ENCODE measurements at places on chromosomes 5 and 9.

GRCh38 chr5:123647066-123647465 is 135.1 kb downstream of the CSNK1G3 start:
- no peak for DNase-seq

GRCh38 chr9:132609829-132610228 is 27.4 kb downstream of the BARHL1 start:
- DNase-seq = no peak

DNA sequence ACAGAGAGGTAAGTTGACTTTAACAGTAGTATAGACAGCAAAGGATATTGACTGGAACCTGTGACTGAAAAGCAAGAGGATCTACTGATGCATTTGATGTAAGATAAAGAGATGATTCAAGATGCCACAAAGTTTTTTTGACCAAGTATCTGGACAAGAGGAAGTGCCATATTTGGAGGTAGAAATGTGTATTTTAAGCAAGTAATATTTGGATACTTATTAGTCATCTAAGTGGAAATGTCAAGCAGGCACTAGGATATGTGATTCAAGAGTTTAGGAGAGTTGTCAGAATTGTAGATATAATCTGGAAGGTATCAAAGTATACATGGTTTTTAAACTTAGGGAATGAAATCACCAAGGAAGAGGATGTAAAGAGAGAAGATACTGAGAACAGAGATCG is 686.1 kb upstream of the CHD1 start:
- no peak for DNase-seq

DNA sequence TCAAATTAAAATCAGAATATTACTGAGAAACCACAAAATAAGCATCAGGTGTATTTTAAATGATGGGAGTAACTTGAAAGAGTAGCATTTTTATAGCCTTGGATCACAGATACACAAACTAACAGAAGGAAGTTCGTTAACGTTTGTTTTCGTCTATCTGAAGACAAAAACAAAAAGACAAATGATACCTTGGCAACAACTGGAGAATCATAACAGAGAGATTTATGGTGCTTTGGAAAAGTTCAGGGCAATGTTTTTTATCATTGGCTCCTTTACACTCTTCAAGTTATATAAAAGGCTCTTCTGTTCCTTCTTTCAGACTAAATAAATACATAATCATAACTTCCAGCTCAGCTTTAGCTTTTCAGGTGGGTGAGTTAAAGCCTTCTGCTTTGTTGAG is 128.1 kb upstream of the VLDLR start:
- no peak for DNase-seq

- DNase-seq = no peak
Measured at GRCh38 chr5:158849219-158849791, 250.4 kb downstream of the EBF1 start.

GRCh38 chr5:53956632-53957031 is 353.7 kb downstream of the ARL15 start:
- DNase-seq = no peak

DNA sequence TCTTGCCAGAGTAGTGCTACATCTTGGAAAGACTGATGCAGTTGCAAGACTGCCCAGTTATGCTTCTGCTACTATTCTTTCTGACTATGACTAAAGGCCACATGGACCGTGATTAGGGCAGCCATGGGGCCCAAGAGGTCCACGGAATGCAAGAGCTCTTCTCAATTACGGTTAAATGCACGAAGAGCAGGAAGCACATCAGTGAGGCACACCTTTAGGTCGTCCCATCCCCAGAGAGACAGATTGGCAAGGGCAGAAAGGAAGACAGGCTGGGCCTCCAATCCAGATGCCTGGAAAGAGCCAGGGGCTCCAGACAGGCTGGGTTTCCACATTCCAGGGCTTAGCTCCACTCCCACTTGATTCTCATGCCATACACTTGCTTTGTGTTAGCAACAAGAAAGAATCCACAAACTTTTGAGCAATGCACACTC is 132.3 kb upstream of the SLIT3 start:
- no peak for DNase-seq

GRCh38 chr9:129445794-129446306 is 175.1 kb downstream of the C9orf50 start:
- no peak for DNase-seq

GRCh38 chr5:86542532-86542931 is 75.2 kb upstream of the COX7C start:
- DNase-seq = no peak

- no peak for DNase-seq
Measured at GRCh38 chr9:14214065-14214684, 99.8 kb downstream of the NFIB start.

GRCh38 chr5:2675548-2675947 is 75.9 kb downstream of the IRX2 start:
- no peak for DNase-seq

DNA sequence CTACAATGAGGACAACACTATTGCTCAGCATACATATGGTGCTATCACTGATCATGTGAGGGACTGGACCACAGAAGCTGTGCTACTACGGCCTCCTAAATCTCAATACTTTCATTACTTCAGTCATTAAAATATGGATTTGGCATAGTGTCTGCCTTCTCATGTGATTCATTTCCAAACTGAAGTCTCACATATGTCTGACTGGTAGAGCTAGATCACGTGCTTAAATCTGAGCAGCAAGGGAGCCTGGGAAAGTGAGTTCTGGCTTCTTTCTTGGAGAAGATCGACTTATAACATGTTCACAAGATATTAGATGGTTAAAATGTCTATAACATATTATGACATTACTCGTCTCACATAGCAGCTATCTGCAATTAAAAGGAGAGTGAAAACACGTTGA is 8.3 kb downstream of the KIF4B start:
- DNase-seq = no peak

DNA sequence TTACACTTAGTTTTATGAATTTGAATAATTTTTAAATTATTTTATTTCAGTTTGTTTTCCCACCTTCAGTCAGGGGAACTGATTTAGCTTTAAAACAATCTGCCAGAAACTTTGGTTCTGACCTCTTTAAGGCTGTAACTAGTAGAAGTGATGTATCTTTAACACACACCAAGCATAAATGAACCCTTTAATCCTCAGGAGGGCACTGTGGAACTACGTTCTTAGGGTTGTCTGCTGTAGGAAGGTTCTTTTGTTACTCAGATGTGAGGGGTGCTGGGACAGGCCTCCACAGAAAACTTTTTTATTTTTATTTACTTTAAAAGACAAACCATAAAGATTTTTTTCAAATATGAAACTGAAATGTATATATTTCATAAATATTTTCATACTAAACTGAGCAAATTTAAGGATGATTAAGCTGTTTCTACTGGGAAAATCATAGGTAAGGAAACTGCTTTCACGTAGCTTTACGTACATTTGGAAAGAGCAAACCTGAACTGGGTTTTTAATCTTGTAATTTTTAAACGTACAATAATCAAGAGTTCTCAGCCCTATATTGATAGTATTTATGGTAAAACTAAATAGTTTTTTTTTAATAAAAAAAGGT is 5.3 kb downstream of the KLF4 start:
- DNase-seq = peak; percentile 21

DNA sequence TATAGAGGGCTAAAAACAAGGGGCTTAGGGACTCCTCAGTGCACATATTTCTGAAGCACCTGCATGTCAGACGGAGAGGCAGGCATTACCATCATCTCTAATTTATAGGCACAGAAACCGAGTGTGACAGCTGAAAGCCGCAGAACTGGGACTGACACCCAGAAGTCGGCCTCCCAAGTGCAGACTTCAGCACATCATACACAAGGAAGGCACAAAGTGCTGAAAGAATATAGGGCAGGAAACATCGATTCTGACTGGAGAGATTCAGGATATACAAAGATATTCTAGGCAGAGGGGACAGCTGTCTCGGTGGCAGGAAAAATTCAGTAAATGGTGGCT is 11.2 kb downstream of the MRPS27 start:
- DNase-seq = no peak

GRCh38 chr5:167063788-167064187 is 1227.7 kb upstream of the WWC1 start:
- no peak for DNase-seq

- DNase-seq = no peak
Measured at GRCh38 chr5:156103155-156103885, 223.6 kb upstream of the SGCD start.
